ENCODE measurements at places on chromosomes 3 and 15.

DNA sequence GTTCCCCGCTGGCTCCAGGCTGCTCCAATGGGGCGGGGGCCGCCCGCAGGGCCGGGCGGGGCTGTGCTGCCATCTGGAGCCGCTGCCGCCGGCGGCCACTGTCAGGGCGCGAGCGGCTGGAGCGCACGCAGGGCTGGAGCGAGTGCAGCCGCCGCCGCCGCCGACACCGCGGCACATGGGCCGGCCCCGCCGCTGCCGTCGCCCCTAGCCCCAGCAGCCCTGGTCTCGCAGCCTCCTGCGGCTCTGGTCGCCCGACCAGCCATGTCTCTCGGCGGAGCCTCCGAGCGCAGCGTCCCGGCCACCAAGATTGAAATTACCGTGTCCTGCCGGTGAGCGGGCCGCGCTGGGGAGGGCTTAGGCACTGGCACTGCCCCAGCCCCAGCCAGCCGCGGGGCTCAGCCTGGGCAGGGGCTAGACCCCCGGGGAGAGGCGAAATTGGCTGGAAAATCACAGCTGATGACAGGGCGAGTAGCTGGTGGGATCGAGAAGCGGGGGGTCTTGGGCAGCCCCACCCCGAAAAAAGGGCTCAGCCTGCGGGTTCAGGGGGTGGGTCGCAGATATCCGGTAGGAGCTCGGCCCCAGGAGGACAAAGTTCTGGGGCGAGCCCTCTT, at the start of gene CPNE9:
Gene CPNE9 (plus strand): TSS at position 98 of the 611 bp plus-strand sequence. CDS start 164 bp downstream, at position 262.
- no peak for DNase-seq

- DNase-seq = no peak
Observed at GRCh38 chr3:185114756-185115155, 38.1 kb downstream of the C3orf70 start.

- DNase-seq = no peak
Observed at GRCh38 chr15:76011627-76012551, at the start of gene NRG4. Gene NRG4, minus strand, starts transcription at chr15:76012424. Its CDS starts 1,194 bp downstream, at chr15:76011230.

- DNase-seq = no peak
Observed at GRCh38 chr3:194738254-194739093, 52.8 kb downstream of the FAM43A start.

- no peak for DNase-seq
Observed at GRCh38 chr15:29822100-29822683, at the start of gene TJP1. Gene TJP1, minus strand, starts transcription at chr15:29822468. Its CDS starts 440 bp downstream, at chr15:29822028.

DNA sequence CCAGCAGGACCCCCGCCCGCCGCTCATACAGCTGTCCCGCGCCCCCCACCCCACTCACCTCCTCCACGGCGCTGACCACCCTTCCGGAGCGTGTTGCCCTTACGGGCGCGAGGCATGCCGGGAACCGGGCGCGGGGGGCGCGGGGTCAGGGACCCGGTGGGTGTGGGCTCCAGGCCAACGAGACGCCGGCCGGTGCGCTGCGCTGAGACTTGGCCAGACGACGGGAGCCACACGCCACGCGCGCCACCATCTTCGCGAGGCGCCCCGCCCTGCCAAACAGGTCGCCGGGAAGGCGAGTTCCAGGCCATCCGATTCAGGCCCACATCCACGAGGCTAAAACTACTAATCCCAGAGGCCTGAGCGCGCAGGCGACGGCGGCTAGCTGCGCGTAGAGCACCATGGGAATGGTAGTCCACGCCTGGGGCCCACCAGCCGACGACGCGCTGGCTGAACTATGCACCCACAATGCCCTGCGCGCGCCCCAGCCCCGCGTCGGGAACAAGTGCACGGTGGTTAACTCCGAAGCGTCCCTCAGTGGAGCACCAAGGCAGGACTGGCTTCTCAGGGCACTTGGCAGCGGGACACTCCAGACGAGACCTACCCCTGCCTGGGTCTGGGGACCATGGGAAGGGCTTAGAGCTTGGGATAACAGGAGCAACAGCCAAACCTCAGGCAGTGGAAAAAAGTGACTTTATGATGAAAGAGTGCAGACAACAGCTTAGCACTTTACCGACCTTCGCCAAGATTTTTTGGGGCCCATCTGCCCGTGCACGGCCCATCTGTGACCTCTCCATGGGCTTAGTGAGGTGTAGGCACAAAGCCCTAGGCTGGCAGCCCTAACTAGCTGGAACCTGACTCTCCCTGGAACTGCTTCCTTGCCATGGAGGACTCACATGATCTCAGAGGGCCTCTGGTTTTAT, at the start of gene IFRD2:
Gene IFRD2 (minus strand): TSS at position 271 of the 920 bp plus-strand sequence. CDS start 155 bp downstream, at position 116.
- DNase-seq = peak; percentile 92

- no peak for DNase-seq
Observed at GRCh38 chr3:195897081-195897852, 11.1 kb downstream of the TNK2 start.

- no peak for DNase-seq
Observed at GRCh38 chr3:48194446-48195071, 6.3 kb upstream of the CDC25A start.

DNA sequence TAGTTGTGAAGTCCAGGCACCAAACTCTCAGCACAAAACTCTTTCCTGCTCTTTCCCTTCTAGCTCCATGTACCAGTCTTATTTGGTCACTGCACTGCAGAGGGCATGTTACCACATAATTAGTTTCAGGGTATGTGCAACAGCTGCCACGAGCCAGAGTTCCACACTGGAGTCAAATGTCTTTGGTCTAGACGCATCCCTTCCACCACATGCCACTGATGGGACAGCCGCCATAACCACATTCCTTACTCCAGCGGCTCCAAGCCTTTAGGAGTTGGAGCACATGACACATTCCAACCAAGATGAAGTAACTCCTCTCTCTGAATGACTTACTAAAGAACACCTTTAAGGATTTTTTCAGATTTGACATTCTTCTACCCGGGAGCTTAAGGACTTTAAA, 153.4 kb downstream of the ERC2 start:
- DNase-seq = no peak

DNA sequence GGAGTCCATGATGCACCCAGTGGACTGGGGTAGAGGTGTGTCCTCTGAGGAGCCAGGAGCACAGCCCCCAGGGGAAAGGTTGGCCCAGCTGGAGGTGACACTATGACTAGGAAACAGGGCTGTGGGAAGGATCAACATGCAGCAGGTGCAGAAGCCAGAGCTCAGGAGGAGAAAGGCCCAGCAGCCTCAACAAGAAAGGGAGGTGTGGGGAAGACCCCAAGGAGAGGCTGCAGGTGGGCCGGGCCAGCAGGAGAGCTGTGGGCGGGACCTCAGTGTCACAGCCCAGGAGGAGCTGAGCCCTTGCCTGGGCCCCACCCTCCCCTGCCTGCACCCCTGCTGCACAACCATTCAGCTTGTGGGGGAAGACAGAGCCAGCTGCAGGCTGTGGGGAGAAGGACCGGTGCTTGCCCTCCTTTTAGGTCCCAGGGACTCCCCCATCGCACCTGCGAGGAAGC, 18.4 kb upstream of the KLF13 start:
- DNase-seq = no peak

DNA sequence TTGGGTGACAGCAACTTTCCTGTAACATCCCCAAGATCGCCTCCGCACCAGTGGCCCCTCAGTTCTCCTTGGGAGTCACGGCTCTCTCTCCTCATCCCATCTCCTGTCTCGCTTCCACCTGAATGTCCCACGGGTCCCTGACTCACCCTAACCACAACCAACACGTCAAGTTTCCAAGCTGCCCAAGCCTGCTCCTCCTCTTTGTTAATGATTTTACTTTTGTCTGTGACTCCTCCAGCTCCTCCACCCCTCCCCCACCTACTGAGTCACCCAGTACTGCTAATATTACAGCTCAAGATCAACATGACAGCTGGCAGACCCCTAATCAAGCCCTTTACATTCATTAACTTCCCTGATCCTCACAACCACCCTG, 39.3 kb downstream of the BDH1 start:
- DNase-seq = no peak

DNA sequence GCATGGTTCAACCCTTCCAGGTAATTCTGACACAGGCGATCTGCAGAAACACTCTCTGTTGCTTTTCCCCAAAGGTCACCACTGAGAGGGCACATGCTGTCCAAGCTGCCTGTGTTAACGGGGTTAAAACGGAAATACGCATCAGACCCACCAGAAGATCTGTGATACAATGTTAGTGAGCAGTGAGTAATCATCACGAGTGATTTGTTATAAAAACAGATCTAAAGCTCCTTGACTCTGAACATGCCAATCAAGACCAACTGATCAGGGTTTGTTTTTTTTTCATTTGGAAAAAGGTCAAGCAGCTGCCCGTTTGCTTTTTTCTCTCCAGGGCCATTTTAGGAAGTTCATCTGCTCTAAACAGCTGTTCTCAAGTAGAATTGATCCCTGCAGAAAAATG, 43.2 kb downstream of the FGF12 start:
- no peak for DNase-seq

GRCh38 chr3:48681974-48682610, 3.6 kb downstream of the NCKIPSD start:
- no peak for DNase-seq

GRCh38 chr3:169340065-169340464, 323.4 kb downstream of the MECOM start:
- no peak for DNase-seq

DNA sequence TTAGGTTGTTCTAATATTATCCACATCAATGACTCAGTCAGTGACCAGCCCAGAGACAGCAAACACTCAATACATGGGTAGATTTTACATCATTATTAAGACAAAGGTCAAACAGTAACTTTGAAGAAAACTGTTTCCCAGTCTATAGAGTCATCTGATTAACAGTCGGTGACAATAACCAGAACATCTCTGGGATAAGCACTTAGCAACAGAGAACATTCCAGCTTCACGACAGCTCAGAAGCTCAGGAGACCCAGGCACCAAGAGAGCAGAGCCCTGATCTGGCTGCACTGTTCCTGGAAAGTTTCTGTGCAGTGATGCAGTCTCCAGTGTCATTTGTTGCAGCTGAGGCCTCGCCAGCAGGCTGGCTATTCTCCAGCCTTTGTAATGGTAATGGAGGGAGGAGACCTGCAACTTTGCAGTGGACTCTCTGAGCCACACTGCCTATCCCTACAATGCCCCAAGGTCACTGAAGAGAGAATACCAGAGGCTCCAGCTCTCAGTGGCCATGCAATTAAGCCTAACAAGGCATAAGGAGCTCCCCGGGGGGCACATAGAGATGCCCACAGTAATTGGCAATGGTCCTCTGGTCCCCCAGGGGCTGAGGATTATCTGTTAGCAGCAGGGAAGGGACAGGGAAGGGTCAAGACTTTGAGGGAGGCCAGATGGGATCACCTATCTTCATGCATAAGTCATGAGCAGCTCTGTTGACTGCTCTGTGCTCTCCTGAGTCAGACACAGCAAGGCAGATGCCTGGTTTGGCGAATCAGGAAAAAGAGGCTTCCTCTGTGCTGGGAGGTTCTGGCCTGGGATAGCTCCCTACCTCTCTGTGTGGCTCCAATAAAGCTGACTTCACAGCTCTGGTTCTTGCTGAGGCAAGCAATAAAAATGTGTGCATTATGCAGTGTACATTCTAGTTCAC, 163.6 kb downstream of the CTNNB1 start:
- no peak for DNase-seq

DNA sequence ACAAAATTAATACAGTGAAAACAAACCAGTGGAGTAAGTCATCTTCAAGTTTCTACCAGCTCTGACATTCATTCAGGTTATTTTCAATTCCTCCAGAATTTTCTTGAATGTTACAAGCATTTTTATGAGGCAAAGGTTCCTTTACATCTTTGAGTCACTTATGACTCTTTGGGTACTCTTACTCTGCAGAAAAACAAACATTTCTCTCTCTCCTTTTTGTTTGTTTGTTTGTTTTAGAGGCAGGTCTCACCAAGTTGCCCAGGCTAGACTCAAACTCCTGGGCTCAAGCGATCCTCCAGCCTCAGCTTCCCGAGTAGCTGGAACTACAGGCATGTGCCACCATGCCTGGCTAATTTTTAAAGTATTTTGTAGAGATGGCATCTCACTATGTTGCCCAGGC, 233.5 kb downstream of the ADAMTSL3 start:
- DNase-seq = no peak

DNA sequence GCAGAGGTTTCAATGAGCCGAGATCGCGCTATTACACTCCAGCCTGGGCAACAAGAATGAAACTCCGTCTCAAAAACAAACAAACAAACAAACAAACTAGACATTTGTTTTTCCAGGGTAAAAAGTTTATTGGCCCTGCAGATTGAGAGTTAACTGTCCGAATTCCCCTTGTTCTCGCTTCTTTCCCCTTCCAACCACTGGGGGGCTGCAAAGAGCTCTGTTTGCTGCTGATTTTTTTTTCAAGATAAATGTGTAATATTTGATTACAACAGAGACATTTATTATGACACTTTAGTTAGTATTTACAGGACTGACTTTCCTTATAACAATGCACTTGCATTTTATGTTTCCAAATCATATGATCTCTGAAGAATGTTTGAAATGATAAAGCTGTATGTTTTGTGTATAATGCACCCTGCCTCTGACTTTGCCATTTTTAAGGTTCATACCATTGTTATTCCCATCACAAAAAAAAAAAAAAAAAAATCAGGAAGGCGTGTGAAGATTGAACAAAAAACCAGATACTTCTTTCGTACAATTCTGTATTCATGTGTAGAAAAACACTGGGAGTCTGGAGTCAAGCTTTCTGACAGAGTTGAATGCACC, 2.8 kb downstream of the CLSTN2 start:
- no peak for DNase-seq

DNA sequence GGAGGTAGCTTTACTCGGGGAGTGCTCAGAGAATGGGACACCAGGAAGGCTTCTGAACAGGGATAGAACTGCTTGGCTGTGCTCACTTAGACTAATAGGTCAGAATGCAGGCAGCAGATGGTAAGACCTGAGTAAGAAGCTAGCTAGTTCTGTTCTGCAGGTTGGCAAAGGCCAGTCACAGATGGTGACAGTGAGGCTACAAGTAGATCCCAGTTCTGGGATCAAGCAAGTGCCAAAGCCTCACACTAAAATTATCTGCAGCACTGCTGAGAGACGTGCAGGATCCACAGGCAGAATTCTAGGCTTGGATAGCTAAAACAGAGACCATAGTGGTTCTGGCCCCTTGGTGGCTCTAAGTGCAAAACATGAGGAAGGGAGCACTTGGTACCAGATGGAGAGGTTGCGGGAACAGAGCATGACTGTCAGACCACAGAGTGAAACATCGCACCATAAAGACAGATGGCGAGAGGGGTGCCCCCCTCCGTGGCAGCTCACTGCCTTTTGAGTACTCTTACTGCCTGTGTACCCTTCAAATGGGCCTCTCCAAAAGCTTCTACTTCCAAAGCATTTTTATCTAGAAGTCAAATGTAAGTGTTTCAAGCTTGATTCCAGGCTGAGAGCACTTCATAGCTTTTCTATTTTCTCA, 3.6 kb upstream of the GLCE start:
- no peak for DNase-seq

DNA sequence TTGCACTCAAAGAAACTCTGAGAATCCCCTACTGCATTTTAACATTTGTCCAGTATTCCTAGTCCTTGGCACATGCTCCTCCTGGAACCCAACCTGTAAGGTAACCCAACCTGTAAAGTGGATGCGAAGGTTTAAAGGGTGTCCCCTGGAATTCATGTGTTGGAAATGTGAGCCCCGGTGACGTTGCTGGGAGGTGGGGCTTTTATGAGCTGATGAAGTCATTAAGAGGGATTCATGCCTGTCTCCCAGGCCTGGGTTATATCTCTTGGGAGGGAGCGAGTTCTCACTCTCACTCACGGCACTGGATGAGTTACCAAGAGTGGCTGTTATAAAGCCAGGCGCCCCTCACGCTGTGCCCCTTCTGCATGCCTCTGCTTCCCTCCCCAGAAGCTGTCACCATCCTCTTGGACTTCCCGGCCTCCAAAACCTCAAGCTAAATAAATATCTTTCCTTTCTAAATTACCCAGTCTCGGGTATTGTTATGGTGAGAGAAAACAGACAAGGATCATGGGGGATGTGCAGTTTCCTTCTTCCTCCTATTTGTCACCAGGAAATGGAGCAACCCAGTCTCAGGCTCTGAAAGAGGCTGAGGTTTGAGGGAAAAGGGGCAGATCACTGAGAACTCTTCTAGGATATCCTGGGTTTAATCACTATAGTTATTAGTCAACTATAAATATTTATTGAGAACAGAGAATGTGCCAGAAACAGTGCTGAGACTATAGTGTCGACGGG, 7.6 kb downstream of the XXYLT1 start:
- DNase-seq = no peak

Measured in stimulated activated CD4-positive, alpha-beta T cell treated with anti-CD3 and anti-CD28 coated beads, Interleukin-15, amount 100 ng/mL, for 1 hour (primary cell).